Glutamatergic neuron (in vitro differentiated cells): ENCODE measurements at places on chromosomes 5 and 9. TPM values are rescaled to one million over a fixed set of nuclear protein-coding genes. Genes with fewer than 3 reads are reported as not detected.

The F12 gene
- 5.4 TPM for total RNA-seq

The IGIP gene
- 0.98 TPM for total RNA-seq

The GRXCR2 gene
- not detected for total RNA-seq

GRCh38 chr5:151258816-151259215, 5.8 kb downstream of the GM2A start:
- DNase-seq: no peak

DNA sequence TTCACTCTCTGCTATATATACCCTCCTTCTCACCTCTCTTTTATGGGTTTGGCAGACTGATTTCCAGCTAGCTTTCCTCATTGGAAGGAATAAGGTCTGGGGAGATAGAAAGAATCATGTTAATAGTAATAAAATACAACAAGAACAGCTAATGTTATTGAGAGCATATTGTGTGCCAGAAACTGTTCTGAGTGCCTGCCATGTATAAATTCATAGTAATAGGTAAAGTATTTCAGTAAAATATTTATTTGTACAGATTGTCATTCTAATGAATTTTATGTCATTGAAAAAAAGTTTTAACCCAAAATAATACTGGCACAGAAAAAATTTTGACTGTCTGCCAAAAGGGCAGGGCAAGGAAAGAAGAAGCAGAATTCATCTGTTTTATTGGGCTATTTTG, 834.9 kb upstream of the ZNF608 start:
- no peak for DNase-seq
